ENCODE measurements at places on chromosomes 2 and 18. TPM values are rescaled to one million over a fixed set of nuclear protein-coding genes. Genes with fewer than 3 reads are reported as not detected.

GRCh38 chr18:9101730-9102507 is 580 bp upstream of the NDUFV2 start:
- DNase-seq = no peak

- DNase-seq = no peak
Observed at GRCh38 chr2:108069515-108070310, 83.4 kb downstream of the SLC5A7 start.

Gene SLC30A3
- not detected for total RNA-seq

Gene CCDC178
- total RNA-seq = 5.3 TPM

DNA sequence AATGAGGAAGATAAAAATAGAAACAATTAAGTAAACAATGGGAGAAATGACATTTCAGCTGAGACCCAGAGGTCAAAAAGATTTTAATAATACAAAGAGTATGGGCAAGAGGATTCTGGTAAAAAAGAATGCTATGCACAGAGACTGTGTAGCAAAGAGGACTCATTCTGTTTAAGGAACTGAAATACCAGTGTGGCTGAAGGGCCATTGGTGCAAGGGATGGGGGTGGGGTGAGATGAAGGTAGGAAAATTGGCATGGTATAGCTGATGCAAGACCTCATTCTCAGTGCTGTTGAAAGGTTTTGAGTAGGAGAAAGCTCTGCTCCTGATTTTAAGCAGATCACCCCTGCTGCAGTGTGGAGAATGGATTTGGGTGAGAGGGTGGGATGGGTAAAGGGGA is 10.8 kb downstream of the GALNT1 start:
- no peak for DNase-seq

- DNase-seq = no peak
Observed at GRCh38 chr2:47293976-47294375, 109.0 kb upstream of the MSH2 start.

DNA sequence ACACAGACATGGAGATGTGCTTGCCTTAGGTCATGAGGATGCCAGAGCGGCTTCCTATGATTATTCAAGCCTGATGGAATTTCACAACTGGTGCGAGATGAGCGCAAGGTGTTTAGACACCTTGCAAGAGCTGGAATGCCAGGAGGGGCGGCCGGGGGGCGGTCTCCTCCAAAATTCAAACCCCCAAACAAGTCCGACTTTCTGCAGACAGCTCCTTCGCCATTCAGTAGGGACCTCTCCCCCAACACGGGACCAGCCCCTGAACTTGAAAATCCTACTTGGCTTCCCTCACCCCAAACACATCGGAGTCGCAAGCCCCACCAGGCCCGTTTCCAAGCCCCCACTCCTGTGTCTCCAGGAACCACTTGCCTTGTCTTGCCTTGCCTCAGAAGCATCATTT is 64.8 kb upstream of the ID2 start:
- no peak for DNase-seq

Gene TUBA3E
- not detected for total RNA-seq

Gene MARCO
- total RNA-seq = not detected

Gene AQP12B
- not detected for total RNA-seq

DNA sequence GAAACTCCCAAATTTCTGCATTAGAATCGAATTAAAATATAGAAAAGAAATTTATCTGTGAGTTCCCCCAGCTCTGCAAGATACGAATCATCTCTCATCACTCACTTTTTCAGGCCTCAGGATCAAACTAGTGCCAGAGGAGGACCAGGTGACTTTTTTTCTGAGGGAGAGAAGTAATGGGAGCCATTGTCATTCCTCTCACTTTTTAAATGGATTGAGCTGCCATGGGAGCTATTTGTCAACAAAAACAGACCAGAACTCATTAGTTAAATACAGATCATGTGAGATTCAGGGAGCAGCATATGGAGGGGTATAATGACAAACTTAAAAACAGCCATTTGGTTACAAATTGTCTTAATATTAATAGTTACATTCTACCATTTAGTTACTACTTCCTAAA is 594.4 kb downstream of the DPP10 start:
- no peak for DNase-seq

Gene ARHGEF4
- total RNA-seq = 10.3 TPM

DNA sequence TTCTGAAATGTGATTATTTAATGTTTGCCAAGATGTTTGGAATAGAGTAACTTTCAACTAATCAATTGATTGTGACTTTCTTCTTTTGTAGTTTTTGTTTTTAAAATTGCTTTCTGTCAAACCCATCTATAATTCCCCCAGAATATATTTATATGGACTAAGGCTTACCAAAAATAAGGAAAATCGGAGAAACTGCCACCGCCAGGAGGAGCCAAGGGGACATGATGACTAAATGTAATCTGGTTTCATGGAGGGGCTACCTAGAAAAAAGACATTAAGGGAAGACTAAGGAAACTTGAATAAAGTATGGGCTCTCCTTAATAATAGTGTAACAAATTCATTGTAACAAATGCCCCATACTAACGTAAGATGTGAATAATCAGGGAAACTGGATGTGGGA is 19.5 kb downstream of the BOLA3 start:
- no peak for DNase-seq

DNA sequence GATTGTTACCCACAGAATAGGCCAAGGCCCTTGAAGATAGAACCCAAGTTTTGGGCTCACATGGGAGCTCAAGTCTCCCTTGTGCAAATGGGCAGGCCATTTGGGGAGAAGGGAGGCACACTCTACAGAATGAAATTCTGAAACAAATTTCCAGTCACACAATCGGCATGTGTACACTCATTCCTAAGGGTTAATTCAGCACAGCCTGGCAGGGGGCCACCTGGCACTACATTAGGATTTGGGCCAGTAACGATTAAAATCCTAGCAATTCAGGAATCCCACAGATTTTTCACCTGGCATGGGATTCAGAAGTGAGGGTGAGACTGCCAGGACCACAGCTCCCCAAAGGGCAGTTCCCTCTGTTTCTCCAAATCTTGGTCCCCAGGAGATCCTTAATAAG is 46.4 kb downstream of the BMP10 start:
- no peak for DNase-seq

Gene LIMS4
- 10.1 TPM for total RNA-seq

DNA sequence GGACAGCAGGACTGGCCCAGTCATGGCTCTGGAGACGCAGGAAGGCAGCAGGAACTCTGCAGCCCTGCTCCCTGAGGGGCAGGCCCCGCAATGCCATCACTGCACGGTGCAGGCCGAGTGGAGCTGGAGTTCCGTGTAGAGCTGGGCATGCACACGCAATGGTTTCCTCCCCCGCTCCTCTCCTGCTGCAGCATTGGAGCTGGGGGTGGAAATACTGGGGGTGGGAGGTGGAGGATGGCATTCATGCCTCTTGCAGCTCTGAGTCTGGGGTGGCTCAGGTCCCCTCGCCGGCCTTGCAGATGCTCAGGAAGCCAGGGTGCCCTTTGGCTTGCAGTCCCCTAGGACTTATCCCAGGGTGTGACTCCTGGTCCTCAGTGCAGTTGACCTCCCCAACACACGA is 78.3 kb upstream of the ASB18 start:
- no peak for DNase-seq

- DNase-seq = no peak
Observed at GRCh38 chr2:217127744-217128143, 267.9 kb upstream of the TNP1 start.

- no peak for DNase-seq
Observed at GRCh38 chr18:2986150-2986865, 26.6 kb downstream of the LPIN2 start.

- no peak for DNase-seq
Observed at GRCh38 chr2:240620149-240620731, 5.0 kb upstream of the GPR35 start.

GRCh38 chr2:151150331-151151320 is 111.0 kb downstream of the RBM43 start:
- DNase-seq = no peak

DNA sequence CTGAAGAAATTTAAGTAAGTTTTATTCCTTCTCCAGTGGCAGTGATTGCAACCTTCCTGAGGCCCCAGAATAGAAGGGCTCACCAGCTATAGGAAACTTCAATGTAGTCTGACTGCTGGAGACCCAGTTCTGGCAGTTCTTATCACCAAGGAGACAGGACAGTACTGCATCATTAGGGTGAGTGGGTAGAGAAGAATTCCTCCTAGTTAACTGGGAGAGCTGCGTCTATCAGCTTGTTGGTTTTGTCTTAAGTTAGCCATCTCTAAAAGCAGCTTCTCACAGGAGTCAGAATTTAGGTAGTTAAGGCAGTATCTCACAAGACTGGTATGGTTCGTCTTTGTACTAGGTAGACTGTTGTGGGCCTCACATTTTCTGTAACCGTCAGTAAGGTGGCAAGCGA is 3.3 kb upstream of the MSTN start:
- no peak for DNase-seq

DNA sequence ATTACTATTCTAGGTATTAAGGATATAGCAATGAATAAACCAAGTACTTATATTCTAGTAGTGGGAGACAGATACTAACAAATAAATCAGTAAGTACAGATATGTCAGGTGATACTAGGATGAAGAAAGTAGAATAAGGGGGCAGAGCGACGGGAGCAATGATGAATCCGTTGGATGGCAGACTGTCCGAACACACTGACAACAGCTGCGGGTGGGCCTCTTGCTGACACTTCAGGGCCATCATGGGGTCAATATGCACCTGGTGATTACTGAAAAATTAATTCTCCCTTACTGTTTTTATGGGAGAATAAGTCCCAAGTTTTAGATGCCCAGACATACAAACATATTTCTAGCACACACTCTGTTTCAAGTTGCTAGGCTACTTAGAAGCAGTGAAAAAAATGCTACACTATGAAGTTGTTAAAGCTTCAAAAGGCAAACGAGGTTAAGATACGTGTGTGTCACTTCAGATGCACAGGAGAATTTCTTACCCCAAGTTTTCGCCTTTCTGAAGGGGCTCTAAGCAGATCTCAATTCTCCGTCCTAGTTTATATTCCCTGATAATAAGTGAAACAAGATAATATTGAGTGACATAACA is 78.7 kb downstream of the USP40 start:
- DNase-seq = no peak

GRCh38 chr2:165410276-165410675 is 59.2 kb upstream of the CSRNP3 start:
- no peak for DNase-seq

Gene MYCN
- 8.5 TPM for total RNA-seq

GRCh38 chr2:191970867-191971266 is 124.0 kb upstream of the CAVIN2 start:
- DNase-seq = no peak

- no peak for DNase-seq
Observed at GRCh38 chr2:39701137-39701536, 35.4 kb downstream of the TMEM178A start.

DNA sequence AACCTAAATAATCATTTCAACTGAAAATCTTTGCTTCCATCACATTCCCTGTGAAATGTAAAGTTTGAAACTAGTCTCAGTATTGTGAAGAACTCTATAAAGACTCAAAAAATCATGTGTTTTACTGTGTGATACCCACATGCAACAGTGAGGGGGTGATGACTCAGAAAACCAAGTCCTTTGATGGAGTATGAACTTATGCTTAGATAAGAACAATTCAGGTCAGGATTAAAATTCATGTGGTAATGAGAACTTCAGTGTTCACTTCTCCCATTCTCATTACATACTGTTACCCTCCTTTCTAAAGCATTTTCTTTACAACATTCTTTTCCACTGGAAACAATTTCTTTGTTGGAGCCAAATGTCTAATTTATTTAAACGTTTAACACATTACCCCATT is 360.2 kb downstream of the FSIP2 start:
- DNase-seq = no peak

Gene OTOS
- not detected for total RNA-seq

GRCh38 chr2:221518935-221519625 is 53.0 kb downstream of the EPHA4 start:
- no peak for DNase-seq

Gene ALPG
- not detected for total RNA-seq

Gene KIAA1328
- 9.2 TPM for total RNA-seq

Gene POTEI
- total RNA-seq = 0.15 TPM

DNA sequence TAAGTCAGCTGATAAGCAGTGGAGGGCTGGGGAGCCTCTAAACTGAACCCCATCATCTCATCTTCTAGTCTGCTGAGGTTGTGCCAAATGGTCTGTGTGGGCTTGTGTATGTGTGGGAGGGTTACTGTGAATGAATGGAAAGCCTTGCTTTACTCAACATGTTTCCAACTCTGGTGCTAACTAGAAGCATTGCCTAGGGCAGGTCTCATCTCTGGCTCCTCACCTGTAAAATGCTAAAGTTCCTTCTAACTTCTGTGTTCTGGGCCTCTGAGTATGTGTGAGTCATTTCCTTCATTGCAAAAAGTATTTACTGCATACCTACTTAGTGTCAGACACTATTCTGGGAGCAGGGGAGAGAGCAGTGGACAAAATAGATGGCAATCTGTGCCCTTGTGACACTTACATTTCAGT is 1.3 kb downstream of the LIPG start:
- no peak for DNase-seq

Gene SCN9A
- total RNA-seq = 47.3 TPM

DNA sequence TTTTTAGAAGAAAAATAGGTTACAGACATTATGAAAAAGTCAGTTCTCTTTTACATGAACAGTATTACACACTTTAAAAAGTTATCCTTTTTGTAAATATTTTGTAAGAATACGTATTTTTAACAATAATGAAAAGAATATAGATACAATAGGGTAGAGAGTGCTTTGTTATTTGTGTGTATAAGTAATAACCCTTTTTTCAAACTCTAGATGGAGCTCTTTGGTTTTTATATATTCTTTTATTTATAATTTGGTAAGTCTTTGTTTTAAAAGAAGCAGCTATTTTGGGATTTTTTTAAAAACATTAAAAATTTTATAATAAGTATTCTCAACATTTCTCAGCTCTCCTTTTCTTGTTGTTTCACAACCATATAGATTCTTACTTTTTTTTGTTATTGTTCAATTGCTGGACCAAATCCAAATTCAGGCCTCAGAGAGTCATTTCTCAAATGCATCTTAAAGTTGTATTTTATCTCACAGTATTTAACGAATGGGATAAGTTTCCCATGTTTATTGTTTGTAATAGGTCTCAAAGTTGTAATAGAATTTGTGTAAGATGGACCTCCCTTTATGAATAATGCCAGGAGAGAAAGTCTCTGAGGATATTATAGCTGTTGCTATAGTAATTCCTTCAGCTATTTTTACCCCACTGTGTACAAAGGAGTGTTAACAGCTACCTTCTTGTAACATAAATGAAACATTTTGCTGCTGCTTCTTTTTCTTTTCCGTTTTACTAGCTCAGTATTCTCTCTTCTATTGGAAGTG is 46.4 kb downstream of the ACYP2 start:
- DNase-seq = no peak

- DNase-seq = no peak
Observed at GRCh38 chr18:3193331-3193730, 26.4 kb downstream of the MYOM1 start.

GRCh38 chr2:8300905-8301304 is 381.0 kb upstream of the ID2 start:
- DNase-seq = no peak

Gene SP100
- total RNA-seq = 8.3 TPM

GRCh38 chr2:165440367-165440766 is 29.1 kb upstream of the CSRNP3 start:
- peak; percentile 45 for DNase-seq

GRCh38 chr2:122079844-122080243 is 324.4 kb downstream of the TSN start:
- no peak for DNase-seq
